GM18507 (cell line): ENCODE measurements at places on chromosomes 7 and 10.

GRCh38 chr10:98516352-98516751, 69.6 kb upstream of the HPS1 start:
- DNase-seq, result no peak

DNA sequence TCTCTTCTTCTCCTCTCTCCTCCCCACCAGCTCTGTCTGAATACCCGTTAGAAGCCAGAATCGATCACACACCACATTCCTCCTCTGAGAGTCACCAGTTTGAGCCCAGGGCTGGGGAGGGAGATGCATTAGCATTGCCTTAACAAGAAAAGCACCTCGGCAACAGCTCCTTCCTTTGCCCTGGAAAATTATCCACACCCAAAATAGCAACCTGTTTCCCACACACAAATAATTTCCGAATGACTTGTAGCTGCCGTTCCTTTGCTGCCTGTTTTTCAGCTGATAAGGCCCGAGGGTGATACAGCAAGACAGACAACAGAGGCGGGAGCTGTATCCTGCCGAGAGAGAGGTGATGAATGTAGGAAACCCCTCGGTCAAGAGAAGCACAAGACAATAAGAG, 91.3 kb downstream of the CPXM2 start:
- DNase-seq, result no peak

GRCh38 chr7:78139335-78139734, 340.8 kb downstream of the PHTF2 start:
- no peak for DNase-seq

- no peak for DNase-seq
These were observed 45.9 kb upstream of the PDLIM1 start for GRCh38 chr10:95336702-95337101.

DNA sequence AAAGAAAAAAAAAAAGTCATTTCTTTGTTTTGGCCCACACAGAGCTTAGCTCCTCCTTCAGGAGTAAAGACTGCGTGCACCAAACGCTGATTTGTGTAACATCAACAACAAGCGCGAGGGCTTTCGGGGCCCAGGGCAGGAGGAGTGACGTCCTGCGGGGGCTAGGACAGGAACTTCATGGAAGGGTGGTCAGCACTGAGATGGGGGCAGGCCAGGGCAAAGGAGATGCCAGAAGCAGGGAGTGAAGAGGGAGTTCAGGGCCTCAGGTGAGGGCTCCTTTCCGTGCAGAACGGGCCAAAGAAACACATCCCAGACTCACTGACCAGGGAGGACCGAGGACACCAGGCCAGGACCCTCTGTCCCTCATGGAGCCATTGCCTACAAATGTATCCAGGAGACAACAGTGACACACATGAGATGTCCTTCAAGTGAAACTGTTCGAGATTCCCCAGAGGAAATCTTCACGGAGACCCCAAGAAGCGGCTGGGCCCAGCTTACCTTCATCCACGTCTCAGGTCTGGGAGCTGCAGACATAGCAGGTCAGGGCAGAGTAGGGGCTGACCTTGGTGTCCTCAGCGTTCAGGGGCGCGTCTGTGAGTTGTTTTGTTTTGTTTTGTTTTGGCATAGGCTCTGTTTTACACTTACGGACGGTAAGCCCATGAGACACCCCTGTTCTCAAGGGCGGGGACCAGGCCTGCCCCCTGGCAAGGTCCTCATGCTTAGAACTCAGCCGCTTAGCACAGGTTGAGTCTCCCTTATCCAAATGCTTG, 30.4 kb upstream of the SHH start:
- DNase-seq, result no peak

GRCh38 chr7:99737726-99738125, 2.7 kb upstream of the CYP3A7 start:
- no peak for DNase-seq

DNA sequence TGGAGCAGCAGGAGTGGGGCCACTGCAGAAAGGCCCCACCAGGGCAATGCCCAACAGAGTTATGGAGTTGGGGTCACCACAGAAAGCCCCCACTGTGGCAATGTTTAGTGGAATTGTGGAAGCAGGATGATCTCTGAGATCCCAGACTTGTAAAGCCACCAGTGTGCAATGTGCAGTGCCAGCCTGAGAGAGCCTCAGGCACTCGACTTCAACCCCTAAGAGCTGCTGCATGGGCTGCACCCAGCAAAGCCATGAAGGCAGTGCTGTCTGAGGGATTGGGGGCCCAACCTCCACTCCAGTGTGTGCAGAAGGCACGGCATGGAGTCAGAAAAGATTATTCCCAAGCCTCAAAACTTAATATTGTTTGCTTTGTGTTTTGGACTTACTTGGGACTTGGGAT, 20.4 kb downstream of the SAMD9 start:
- DNase-seq, result no peak

DNA sequence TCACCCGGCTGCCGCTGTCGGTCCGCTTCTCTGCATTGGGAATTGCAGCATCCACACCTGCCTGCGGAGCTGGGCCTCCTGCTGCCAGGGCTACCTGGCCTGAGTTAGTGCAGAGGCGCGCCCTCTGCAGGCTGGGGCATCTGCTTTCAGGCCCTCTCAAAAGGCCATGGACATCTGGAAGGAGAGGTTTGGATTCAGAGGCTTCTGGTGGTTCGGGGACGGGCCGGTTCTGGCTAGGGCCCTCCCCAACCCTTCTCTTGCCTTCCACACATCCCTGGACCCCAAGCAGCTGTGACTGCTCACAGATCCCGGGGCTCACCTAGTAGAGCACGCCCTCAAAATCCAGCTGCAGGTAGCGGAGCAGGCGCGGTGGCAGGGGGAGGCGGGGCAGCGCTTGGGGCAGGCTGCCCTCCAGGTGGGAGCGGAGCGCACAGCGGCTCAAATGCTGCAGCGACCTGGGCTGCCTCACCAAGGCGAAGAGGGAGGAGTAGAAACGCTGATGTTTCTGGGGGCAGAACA, 8.4 kb upstream of the GBX1 start:
- no peak for DNase-seq

GRCh38 chr7:74141705-74142104, 32.5 kb upstream of the EIF4H start:
- no peak for DNase-seq

GRCh38 chr10:33536508-33536907, 202.0 kb upstream of the NRP1 start:
- DNase-seq, result no peak

- no peak for DNase-seq
These were observed 27.2 kb upstream of the WNT16 start for GRCh38 chr7:121301446-121302213.

GRCh38 chr10:79068562-79069324, at the start of gene ZMIZ1:
Gene ZMIZ1, plus strand, starts transcription at chr10:79068966. Its CDS starts 132,667 bp downstream, at chr10:79201633.
- peak; percentile 81 for DNase-seq

DNA sequence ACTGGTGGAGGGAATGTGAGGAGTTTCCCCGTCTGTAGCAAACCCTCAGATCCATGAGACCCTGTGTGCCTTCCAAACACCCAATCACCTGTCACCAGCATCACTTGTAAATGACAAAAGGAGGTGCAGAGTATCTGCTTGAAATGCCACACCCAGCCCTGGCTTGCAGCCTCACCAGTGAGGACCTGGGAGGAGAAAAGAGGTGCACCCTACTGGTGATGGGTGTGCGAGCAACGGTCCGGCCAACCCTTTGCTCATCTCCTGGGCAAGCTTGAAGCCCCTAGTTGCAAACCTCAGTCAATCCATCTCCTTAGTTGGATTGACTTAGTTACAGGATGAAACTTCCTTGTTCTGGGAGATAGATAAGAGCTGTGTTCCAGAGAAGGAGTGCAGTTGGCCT, 62.4 kb upstream of the WAPL start:
- DNase-seq, result peak; percentile 17

- no peak for DNase-seq
These were observed 13.1 kb downstream of the GNAI1 start for GRCh38 chr7:80147543-80148391.

DNA sequence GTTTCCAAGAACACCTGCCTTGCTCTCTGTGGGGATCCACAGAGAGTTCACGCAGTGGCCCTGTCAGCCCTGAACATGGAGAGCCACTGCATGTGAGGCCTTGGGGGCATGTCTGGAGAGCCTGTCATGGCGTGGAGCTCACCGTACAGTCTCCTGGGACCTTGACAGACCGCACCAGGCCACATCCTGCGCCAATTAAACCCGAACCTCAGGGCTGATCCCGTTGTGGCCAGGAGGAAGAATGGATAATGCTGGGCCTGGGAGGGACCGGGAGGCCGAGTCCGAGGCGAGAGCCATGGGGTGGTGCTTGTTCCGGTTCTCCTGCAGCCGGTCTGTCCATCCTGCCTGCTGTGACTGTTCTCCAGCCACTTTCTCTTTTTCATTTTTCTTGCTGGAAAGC, 68.7 kb downstream of the DNAJB6 start:
- no peak for DNase-seq

GRCh38 chr10:130074639-130075038, 36.0 kb downstream of the C10orf143 start:
- DNase-seq, result no peak

GRCh38 chr7:144525956-144526355, 122.5 kb upstream of the NOBOX start:
- DNase-seq, result no peak

GRCh38 chr7:1975581-1975980, 257.2 kb downstream of the MAD1L1 start:
- DNase-seq, result no peak

GRCh38 chr10:49271346-49271745, 27.6 kb upstream of the C10orf71 start:
- DNase-seq, result no peak

- no peak for DNase-seq
These were observed 94.4 kb upstream of the SEMA3C start for GRCh38 chr7:81013083-81013817.

GRCh38 chr7:92769394-92769699, 67.0 kb downstream of the CDK6 start:
- DNase-seq, result no peak

DNA sequence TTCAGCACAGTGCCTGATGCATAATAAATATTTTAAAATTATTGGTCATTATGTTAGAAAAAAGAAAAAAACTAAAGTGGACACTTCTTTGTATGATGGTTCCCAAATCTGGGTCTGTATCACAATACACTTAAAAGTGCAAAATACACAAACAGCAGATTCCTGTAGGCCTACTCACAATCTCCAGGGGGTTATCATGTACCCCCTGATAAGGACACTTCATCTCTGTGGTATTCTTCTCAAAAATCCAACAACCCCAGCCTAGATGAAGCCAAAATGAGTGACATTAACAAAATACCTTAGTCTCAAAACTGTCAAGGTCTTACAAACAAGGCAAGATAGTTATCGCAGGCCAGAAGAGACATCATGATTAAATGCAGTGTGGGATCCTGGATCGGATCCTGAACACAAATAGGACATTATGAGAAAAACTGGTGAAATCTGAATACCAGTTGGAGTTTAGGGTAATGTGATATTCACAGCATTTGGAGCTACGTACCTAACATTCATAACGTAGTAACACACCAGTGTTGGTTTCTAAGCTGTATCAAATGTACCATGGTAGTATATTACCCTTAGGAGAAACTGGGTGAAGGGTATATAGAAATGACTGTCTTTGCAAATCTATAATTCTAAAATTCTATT, 45.2 kb downstream of the NSUN6 start:
- no peak for DNase-seq

DNA sequence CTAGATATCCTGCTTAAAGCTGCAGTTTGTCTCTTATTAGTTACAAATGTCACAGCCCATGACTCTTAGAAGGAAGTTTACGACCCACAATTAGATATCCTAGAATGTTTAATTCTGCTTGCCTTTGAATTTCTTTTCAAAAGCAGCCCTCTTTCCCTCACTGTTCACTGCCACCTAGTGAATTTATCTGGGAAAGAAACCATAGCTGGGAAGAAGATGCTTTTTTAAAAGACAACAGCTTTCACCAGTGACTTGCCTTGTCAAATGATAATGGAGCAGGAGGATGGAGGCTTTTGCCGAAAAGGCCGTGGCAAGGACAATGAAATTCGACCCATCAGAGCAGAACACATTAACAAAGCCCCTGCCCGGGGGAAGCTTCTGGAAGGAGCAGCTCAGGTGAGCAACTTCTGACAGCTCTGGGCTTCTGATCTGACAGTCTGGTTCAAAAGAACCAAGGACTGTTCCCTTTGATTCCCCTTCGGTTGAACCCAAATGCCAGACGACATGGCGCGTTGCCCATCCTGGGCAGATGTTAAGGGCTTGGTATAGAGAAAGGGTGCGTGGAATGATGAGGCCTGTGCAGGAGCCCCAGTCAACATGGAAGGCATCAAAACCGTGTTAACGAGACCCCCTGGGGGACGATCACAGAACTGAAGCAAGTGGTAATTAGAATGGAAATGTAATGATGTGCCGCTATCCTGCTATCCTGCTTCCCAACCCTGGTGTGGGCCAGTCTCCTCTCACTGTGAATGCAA, 236.8 kb downstream of the FRMD4A start:
- no peak for DNase-seq

GRCh38 chr7:134737566-134738345, 41.7 kb upstream of the CALD1 start:
- DNase-seq, result no peak

DNA sequence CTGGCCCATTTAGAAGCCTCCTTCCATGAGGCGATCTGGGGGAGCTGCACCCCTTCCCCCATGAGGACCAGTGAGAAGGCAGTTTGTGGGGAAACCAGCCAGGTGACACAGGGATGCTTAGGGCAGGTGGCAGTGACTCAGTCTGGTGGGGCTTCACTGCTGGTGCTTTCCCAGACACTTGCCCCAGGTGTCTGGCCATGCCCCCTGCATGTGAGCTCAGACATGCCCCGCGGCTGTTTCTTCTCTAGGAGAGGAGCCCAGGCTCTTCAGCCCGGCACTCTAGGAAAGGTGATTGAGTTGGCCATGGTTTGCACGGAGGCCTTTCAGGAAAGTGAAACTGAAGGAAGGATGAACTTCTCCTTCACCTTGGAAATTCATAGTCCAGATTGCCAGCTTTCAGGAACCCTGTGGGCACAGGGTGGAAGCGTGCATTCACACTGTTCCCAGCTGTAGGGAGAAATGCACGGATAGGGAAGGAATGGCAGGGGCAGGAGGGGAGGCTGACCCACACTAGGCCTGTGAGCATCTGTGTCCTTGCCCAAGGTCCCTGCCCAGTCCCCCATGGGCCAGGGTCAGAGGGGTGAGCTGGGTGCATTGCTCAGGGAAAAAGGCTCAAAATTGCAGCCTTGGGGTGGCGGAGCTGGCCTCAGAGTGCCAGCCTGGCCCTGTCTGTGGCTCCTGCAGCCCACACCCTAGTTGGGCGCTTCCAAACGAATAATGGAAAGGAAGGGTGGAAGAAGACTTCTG, 359.1 kb downstream of the GLRX3 start:
- no peak for DNase-seq

DNA sequence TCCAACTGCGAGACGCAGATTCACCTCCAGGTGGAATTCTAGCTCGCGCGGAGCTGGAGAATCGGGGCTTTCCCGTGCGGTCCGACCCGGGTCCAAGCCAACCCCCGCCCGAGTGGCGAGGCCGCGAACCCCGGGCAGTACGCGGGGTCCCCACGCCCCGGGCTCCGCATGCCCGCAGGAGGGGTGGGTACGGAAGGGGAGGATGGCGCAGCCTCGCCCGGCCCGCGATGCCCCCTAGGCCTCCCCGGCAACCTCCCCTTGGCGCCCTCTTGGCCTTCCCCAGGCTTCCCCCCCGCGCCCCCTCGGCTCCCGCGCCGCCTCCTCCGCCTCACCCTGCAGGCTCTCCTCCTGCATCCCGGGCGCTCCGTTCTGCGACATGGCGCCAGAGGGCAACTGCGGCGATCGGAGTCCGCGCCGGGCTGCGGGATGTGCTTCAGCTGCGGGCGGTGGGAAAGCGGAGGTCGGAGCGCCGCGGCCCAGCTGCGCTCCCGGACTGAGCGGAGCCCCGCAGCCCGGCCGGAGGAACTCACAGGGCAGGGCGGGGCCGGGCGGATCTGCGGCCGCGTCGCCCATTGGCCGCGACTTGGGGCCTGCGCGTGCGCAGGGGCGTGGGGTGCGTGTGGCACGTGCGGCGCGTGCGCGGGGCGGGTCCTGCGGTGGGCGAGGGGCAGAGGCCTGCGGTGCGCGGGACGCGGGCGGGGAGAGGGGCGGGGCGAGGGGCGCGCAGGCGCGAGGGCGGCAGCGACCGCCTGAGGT, at the start of gene BNIP3:
TSS of gene BNIP3 (minus strand) at position 495 of the 756 bp plus-strand sequence. CDS start at position 378, 117 bp downstream.
- DNase-seq, result peak; percentile 98
